T-cell (primary cell): ENCODE measurements at places on chromosomes 2 and 18. TPM values are rescaled to one million over a fixed set of nuclear protein-coding genes. Genes with fewer than 3 reads are reported as not detected.

DNA sequence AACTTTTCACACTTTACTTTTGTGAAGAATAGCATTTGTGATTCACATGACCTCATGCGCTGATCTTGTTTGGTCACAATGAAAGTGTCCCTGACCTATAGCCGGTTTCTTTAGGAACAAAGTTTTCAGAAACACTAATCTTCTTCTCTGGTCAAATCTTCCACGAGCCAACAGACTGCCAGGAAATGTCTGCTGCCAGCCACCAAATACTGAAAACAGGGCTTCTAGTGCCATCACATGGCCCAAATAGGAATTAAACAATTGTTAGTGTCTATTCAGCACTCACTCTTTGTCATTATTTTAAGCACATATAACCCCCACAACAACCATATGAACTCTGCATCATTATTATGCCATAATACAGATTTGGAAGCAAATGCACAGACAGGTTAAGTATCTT is 286.5 kb upstream of the SYT4 start:
- DNase-seq, result no peak
- H3K4me3 ChIP-seq, result no peak overlapping the region
- no peaks in the 10 kb centered on the region for H3K4me1 ChIP-seq
- no peaks in the 10 kb centered on the region for H3K36me3 ChIP-seq
- no peaks in the 10 kb centered on the region for H3K27me3 ChIP-seq
- H3K27ac ChIP-seq, result no peak overlapping the region

- no peak overlapping the region for H3K4me3 ChIP-seq
- DNase-seq, result no peak
- H3K4me1 ChIP-seq, result no peaks in the 10 kb centered on the region
- no peak overlapping the region for H3K27ac ChIP-seq
These were observed 523.1 kb downstream of the PLCL1 start for GRCh38 chr2:198327526-198327925.

GRCh38 chr2:69634196-69634821 is 9.2 kb downstream of the AAK1 start:
- no peak for DNase-seq
- no peaks in the 10 kb centered on the region for H3K27me3 ChIP-seq
- no peak overlapping the region for H3K27ac ChIP-seq
- H3K36me3 ChIP-seq, result peaks cover 34% of the 10 kb centered on the region
- H3K4me3 ChIP-seq, result no peak overlapping the region

GRCh38 chr2:102735416-102736109 is 26.3 kb upstream of the TMEM182 start:
- H3K27me3 ChIP-seq, result no peaks in the 10 kb centered on the region

DNA sequence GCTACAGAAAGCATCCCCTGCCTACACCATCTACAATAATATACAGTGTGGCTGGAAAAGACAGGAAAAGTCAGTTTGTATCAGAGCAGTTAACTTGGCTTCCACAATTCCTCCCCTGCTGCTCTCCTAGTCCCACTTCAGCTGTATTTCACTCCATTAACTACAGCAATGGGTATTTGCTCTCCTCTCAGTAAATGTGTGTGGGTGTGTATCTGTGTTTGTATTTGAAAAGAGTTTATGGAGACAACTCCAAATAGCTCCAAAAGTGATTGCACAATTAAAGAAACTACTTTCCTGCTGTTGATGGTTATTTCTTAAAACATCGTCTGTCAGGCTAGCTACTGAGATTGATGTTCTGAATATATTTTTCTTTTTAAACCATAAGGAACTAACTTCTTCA is 333.7 kb upstream of the FIGN start:
- no peaks in the 10 kb centered on the region for H3K27me3 ChIP-seq
- no peaks in the 10 kb centered on the region for H3K4me1 ChIP-seq
- no peak overlapping the region for H3K4me3 ChIP-seq
- H3K27ac ChIP-seq, result no peak overlapping the region
- no peak for DNase-seq

DNA sequence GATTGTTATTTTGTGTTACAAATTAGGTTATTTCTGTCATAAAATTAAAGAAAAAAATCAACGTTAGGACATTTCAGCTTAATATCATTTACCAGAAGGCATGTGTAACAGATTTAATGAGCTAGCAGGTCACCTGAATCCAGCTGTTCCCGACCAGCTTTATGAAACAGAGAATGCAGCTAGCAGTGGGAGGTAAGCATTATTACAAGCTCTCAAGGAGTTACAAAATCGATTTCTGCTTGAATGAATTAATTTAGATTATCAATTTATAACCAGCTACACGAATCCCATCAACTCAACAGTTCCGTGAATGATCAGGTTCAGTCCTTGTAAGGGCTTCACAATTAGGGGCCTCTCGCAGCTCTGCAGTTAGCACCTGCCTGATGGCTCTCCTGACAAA is 211.9 kb downstream of the PTGR3 start:
- H3K27ac ChIP-seq, result no peak overlapping the region
- H3K27me3 ChIP-seq, result no peaks in the 10 kb centered on the region
- DNase-seq, result no peak
- H3K4me3 ChIP-seq, result no peak overlapping the region

DNA sequence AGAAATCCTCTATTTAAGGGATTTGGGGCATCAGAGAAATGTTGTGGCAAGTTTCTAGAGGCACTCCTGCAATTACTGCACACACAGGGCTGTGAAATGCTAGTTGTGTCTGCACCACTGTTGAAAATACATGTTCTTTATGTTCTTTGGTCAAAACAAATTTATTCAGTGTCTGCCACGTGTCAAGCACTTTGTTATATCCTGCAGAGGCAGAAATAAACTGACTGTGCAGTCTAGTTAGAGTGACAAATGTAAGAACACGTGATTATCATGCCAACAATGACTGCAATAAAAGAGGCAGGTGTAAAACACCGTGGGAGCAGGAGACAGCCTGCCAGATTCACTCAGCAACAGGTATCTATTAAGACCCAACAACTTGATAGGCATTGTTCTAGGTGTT is 423.3 kb downstream of the LRP1B start:
- no peak overlapping the region for H3K27ac ChIP-seq
- no peaks in the 10 kb centered on the region for H3K36me3 ChIP-seq
- no peak overlapping the region for H3K4me3 ChIP-seq
- no peaks in the 10 kb centered on the region for H3K4me1 ChIP-seq

DNA sequence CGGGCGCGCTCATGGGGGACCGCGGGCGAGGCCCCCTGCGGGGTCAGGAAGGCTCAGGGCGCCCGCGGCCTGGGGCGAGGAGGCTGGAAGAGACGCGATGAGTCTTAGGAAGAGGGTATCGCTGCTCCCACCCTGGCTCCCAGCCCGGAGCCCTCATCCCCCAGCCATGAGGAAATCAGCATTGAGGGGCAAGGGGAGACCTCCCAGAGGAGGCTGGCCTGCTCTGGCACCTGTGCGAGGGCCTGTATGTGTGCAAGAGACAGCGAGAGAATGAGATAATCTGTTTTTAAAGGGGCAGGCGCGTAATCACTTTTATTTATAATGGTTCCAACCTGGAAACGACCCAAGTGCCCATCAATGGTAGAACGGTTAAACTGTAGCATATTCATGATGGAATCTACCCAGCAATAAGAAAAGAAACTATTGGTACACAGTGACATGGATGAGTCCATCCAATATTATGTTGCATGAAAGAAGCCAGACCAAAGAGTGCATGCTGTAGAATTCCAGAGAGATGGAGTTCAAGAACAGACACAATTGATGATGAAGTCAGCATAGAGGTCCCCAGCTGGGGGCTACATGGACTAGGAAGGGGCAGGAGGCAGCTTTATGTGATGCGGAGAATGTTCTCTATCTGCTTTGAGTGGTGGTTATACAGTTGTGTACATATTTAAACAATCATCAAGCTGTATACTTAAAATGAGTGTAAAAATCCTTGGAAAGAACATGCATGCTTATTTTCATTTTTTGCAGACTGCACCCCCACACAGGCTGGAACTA is 14.4 kb downstream of the FBXO41 start:
- peak overlapping the region; percentile 40 for H3K4me3 ChIP-seq
- H3K36me3 ChIP-seq, result no peaks in the 10 kb centered on the region
- DNase-seq, result no peak
- H3K4me1 ChIP-seq, result peaks cover 3% of the 10 kb centered on the region
- H3K27me3 ChIP-seq, result no peaks in the 10 kb centered on the region

GRCh38 chr18:41936471-41937134 is 18.4 kb upstream of the PIK3C3 start:
- H3K4me1 ChIP-seq, result no peaks in the 10 kb centered on the region
- H3K27me3 ChIP-seq, result no peaks in the 10 kb centered on the region
- no peak overlapping the region for H3K4me3 ChIP-seq

DNA sequence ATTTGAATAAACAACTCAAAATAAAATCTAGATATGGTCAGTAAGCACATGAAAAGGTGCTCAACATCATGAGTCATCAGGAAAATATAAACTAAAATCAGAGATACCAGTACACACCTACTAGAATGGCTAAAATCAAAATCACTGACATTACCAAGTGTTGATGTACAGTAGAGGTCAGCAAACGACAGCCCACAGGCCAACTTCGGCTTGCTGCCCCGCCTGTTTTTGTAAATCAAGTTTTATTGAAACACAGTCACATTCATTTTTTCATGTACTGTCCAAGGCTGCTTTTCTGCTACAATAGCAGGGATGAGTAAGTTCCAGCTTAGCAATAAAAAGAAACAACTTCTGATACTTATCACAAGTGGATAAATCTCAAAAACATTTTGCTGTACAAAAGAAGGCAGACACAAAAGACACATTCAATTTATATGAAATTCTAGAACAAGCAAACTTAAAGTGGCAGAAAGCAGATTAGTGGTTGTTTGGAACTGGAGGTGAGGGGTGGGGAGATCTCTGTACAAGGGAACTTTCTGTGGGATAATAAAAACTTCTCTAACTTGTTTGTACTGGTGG is 32.1 kb downstream of the TRAK2 start:
- H3K27ac ChIP-seq, result peak overlapping the region; percentile 8
- no peaks in the 10 kb centered on the region for H3K27me3 ChIP-seq
- H3K4me3 ChIP-seq, result no peak overlapping the region
- no peak for DNase-seq

- H3K27ac ChIP-seq, result no peak overlapping the region
- DNase-seq, result no peak
- H3K36me3 ChIP-seq, result no peaks in the 10 kb centered on the region
- H3K4me1 ChIP-seq, result no peaks in the 10 kb centered on the region
- H3K4me3 ChIP-seq, result no peak overlapping the region
These were observed 493.1 kb downstream of the CPS1 start for GRCh38 chr2:211049321-211050018.

DNA sequence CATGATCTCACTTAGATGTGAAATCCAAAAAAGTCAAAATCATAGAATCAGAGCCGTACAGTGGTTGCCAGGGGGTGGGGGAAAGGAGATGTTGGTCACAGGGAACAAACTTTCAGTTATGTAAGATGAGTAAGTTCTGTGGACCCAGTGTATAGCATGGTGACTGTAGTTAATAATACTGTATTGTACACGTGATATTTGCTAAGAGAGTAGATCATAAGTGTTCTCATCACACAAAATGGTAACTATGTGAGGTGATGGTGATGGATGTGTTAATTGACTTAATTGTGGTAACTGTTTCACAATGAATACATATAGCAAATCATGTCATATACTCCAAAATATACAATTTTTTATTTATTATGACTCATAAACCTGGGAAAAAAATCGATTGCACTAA is 202.1 kb upstream of the SMAD7 start:
- H3K27ac ChIP-seq, result no peak overlapping the region
- H3K36me3 ChIP-seq, result peaks cover 9% of the 10 kb centered on the region
- H3K4me3 ChIP-seq, result no peak overlapping the region
- no peaks in the 10 kb centered on the region for H3K4me1 ChIP-seq
- H3K27me3 ChIP-seq, result no peaks in the 10 kb centered on the region
- no peak for DNase-seq

DNA sequence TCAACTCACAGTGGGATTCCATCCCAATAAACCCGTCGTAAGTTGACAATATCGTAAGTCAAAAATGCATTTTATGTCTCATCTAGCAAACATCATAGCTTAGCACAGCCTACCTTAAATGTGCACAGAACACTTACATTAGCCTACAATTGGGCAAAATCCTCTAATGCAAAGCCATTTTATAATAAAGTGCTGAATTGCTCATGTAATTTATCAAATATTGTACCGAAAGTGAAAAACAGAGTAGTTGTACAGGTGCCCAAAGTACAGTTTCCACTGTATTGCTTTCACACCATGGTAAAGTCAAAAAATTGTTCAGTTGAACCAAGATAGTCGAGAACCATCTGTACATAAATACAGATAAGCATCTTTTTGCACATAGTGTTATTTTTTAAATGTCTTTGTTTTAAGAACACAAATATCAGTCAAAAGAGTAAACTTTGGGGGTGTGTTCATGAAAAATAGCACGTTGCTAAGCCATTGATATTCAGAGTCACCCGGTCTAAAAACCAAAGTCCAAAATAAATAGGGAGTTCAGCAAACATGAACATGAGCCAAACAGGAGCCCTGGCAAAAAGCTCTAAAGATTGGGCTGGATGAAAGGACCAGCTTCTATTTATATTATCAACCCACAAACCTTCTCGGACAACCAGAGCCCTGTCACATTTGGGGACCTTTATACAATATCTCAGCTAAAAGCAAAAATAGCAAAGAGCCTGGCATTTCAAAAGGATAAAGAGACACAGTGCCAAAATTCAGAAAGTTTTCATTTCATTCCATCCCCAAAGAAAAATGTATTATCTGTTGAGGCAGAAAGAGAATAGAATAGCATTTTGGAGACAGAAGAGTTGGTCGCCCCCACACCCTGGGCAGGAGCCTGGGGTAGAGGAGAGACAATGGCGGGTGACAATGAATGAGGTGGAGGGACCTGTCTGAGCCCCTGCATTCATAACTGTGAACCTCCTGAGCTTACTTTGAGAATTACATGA is 105.9 kb upstream of the SH3BP4 start:
- no peaks in the 10 kb centered on the region for H3K36me3 ChIP-seq
- H3K4me3 ChIP-seq, result no peak overlapping the region
- no peak overlapping the region for H3K27ac ChIP-seq
- H3K27me3 ChIP-seq, result peaks cover 11% of the 10 kb centered on the region

NYAP2 gene
- total RNA-seq, result not detected

LDLRAD4 gene
- total RNA-seq, result 71.4 TPM

ASXL3 gene
- not detected for total RNA-seq

LOXHD1 gene
- total RNA-seq, result 0.13 TPM

PTPN4 gene
- total RNA-seq, result 126 TPM

RAMP1 gene
- not detected for total RNA-seq

NTSR2 gene
- total RNA-seq, result not detected

TMEM37 gene
- total RNA-seq, result not detected
